Suprapubic skin (tissue), 4 donors: ENCODE measurements at places on chromosomes 7 and 10. TPM values are rescaled to one million over a fixed set of nuclear protein-coding genes. Genes with fewer than 3 reads are reported as not detected.

The LRMDA gene
- total RNA-seq: 2.9 TPM

GRCh38 chr10:5661043-5661442, 5.4 kb downstream of the ASB13 start:
- DNase-seq: no peak
- no peaks in the 10 kb centered on the region for H3K27me3 ChIP-seq
- H3K4me1 ChIP-seq: peaks cover 35% of the 10 kb centered on the region
- no peaks in the 10 kb centered on the region for H3K36me3 ChIP-seq

GRCh38 chr7:148306759-148307158, 283.8 kb upstream of the C7orf33 start:
- H3K36me3 ChIP-seq: no peaks in the 10 kb centered on the region
- no peak for DNase-seq
- H3K4me1 ChIP-seq: peaks cover 18% of the 10 kb centered on the region
- no peaks in the 10 kb centered on the region for H3K27me3 ChIP-seq
- no peak overlapping the region for H3K4me3 ChIP-seq
- no peak overlapping the region for H3K27ac ChIP-seq

The DIP2C gene
- total RNA-seq: 13.5 TPM

DNA sequence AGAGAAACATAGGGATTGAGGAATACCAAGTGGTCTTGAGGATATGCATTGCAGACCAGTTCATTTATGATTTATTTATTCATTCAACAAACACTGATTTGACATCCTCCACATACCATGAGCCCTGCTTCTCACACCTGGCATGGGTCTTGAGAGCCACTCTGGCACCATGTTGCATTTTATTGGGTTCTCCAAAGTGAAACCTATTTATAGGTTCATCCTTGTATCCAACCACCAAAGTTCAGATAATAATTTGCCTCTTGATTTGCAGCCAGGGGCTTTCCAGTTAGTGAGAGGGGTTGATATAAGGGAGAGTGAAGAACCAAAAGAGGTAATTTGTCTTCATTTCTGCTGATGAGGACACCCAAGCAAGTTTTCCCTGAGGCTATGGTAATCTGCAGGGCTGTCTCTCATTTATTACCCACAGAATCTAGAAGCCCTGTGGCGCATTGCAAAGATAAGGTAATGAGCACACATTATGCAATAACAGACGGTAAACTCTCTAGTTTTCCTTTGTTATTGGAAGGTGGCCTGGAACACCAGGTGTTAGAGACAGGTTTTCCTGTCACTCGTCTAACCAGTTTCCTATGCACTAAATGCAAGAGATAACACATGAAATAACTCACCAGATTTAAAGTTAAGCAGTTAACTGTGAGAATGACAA, 28.8 kb upstream of the ICA1 start:
- H3K27ac ChIP-seq: no peak overlapping the region
- no peak for DNase-seq
- H3K27me3 ChIP-seq: no peaks in the 10 kb centered on the region
- peaks cover 5% of the 10 kb centered on the region for H3K4me1 ChIP-seq
- no peak overlapping the region for H3K4me3 ChIP-seq

The TLX1 gene
- total RNA-seq: not detected

DNA sequence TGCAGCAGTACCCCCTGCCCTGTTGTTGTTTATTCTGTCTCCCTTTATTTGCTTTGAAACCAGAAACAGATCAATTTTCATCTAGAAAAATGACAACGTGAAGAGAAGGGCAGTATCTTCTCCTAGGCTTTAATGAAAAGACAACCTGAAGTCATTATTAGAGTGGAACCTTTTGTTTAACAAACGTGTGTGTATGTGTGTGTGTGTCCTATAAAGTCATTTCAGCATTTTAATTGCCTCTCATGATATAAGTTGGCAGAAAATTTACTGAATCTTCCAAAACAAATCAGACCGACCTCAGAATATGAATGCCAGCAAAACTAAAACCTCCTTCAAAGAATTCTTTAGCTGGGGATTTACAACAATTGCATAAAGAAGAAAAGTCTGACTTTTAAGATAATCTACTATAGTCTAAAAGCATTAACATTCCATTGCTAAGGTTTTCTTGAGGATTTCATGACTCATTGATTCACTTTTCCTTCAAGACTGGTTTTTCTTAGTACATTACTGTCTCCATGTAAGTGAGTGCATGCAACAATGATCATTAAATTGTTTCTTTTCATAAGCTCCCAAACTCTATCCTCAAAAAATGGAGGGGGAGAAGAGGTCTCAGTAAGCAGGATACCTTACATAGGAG, 3.2 kb downstream of the GLI3 start:
- peak overlapping the region; percentile 79 for H3K4me3 ChIP-seq
- DNase-seq: no peak
- H3K36me3 ChIP-seq: no peaks in the 10 kb centered on the region
- H3K27me3 ChIP-seq: no peaks in the 10 kb centered on the region

- no peak for DNase-seq
- no peak overlapping the region for H3K27ac ChIP-seq
- no peak overlapping the region for H3K4me3 ChIP-seq
- no peaks in the 10 kb centered on the region for H3K36me3 ChIP-seq
- peaks cover 8% of the 10 kb centered on the region for H3K27me3 ChIP-seq
- H3K4me1 ChIP-seq: no peaks in the 10 kb centered on the region
Observed at GRCh38 chr7:148584154-148584827, 6.3 kb upstream of the C7orf33 start.

GRCh38 chr7:27143023-27143949, at the start of gene HOXA5:
Gene HOXA5 (minus strand): TSS chr7:27143681. CDS start chr7:27143607, 74 bp downstream.
- DNase-seq: peak; percentile 80
- H3K27me3 ChIP-seq: no peaks in the 10 kb centered on the region
- H3K27ac ChIP-seq: peak within 1 kb of the TSS; percentile 97
- H3K4me1 ChIP-seq: peaks cover 39% of the 10 kb centered on the region

The VIPR2 gene
- total RNA-seq: 0.60 TPM

- H3K4me3 ChIP-seq: no peak overlapping the region
- H3K36me3 ChIP-seq: no peaks in the 10 kb centered on the region
- no peaks in the 10 kb centered on the region for H3K4me1 ChIP-seq
- DNase-seq: no peak
- H3K27ac ChIP-seq: no peak overlapping the region
Observed at GRCh38 chr10:129887381-129887905, 76.6 kb downstream of the EBF3 start.
